CD4-positive, alpha-beta T cell treated with Interleukin-17A for 4 hours (primary cell): ENCODE measurements at places on chromosomes 12 and 14.

DNA sequence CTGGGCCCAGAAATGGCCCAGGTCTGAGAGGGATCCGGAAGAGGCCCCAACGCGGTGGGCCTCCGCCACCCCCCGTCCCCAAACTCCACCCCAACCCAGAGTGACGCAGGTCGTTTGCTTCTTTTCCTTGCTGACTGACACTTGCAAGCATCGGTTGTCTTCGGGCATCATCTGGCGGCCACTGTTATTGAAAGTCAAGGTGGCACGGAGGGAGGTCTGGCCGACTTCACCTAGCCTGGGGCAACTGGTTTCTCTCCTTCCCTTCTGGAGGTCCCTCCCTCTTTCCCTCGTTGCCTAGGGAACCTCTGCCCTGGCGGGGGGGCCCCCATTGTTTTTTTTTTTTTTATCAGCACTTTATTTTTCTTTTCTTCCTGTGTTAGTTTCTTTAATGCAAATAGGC, 241.8 kb downstream of the ALG10 start:
- no peak for DNase-seq

DNA sequence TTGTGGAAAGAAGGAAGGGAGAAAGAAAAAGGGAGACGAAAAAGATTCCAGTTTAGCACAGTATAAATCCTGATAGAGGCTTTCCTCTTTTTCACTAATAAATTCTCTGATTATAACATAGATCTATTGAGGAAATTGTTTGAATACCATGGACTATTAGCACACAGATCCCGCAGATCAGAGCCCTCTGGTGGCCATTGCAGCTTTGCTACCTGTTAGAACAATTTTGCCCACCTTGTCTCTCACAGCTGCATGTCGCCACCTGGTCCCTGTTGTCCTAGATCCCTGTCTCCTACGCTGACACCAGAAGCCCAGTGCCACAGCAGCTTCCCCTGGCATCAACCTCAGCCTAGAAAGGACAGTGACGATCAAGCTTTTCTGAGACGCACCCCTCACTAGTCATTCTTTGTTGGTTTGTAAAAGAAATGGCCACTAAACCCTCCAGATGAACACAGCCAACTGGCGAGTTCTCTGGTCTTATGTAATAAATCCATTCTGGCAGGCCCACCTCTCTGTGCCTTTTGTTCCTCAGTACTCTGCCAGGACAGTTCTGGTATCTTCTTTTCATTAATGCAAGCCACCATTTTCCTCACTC, 9.9 kb downstream of the GPHB5 start:
- peak; percentile 16 for DNase-seq

- no peak for DNase-seq
Observed at GRCh38 chr12:27965966-27966365, 6.6 kb downstream of the PTHLH start.

DNA sequence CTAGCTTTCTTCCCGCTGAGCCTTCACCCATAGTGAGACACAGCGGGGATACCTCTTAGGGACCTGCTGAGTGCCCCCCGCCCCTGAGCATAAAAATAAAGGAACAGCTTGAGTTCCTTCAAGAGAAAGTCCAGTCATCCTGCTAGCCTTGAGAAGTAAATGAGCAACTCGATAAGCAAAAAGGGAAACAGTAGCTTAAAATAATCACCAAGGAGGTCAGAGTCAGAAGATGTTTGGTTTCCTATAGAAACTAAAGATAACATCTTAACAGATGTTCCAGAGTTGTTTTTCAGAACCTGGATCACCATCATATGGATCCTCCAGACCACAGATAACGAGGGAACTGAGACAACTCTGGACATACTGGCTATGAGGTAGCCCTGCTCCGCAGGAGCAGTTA, 94.0 kb downstream of the BCAT1 start:
- no peak for DNase-seq

DNA sequence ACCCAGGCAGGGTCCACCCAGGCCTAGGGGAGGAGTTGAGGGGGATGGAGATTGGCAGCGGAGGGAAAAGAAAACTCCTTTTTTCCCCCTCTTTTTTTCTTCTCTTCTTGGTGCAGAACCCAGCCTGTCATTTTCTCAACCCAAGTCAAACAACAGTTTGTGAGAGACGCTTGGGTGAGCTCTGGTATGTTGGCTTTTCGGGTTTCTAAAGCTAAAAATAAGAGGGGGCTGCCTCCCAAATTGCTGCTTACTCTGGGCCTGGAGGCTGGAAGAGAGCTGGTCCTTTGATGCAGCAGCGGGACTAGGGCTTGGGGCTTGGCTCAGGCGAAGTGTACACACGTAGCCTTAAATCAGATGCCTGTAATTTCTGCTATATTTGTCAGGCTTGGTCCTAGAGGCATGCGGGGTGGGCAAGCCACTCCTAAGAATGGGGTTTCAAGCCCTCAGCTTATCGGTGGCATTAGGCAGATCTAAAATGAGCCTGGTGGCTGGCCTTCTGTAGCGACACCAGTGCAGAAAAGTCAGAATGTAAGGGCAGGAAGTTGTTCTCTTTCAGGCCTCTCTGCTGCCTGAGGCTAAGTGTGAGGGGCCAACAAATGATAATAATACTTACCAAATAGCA, 816 bp upstream of the SLC8A3 start:
- no peak for DNase-seq

- DNase-seq: no peak
Observed at GRCh38 chr14:92473261-92473968, 40.2 kb upstream of the RIN3 start.

- no peak for DNase-seq
Observed at GRCh38 chr14:62143245-62143644, 381.0 kb downstream of the SNAPC1 start.

DNA sequence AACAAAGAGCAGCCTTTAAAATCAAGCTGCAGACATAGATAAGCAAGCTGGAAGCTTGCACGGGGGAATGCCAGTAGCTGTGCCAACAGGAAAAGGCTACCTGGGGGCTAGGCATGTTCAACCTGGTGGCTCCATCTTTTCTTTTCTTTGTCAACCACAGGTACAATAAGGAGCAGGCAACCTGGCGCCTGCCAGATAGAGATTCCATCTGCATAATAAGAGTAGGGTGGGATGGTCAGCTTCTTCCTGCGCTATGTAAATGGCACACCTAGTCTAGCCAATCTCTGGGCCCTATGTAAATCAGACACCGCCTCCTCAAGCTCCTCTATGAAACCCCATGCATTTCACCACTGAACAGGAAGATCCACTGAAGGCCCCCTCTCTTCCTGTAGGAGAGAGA, 87.4 kb upstream of the PKP2 start:
- DNase-seq: no peak

- DNase-seq: no peak
Observed at GRCh38 chr12:105721051-105721825, 390.7 kb downstream of the C12orf75 start.

- DNase-seq: no peak
Observed at GRCh38 chr14:90168425-90169105, 87.8 kb upstream of the PSMC1 start.

DNA sequence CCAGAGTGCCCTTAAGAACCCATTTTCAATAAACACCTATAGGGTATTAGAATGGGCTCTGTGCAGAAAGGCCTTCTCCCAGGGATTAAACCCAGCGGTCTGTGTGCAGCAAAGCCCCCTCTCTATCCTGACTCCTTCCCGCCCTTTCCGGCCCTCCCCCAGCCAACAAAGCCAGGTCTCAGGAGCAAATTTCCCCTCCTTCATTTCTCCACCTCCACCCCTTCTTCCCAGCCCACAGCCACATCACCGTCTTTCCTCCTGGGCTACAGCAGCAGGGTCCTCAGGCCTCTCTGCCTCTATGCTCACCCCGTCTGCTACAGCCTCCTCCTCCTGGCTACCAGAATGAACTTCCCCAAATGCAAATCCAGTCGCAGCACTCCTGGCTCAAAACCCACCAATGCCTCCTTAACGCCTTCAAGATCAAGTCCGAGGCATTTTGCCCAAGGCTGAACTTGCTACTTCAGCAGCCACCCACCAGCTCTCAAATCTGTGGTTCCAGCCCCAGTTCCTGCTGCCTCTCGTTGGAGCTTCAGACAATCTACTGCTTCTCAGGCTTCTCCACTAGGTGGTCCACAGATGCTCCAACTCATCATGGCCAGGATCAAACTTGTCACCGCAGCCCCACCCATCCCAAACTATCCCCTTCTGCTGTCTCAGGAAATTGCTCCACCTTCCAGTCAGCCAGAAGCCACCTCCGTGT, 134.8 kb downstream of the BCL11B start:
- no peak for DNase-seq

GRCh38 chr12:115261691-115262398, 577.9 kb upstream of the TBX3 start:
- no peak for DNase-seq

GRCh38 chr12:112887550-112887949, 19.2 kb upstream of the OAS1 start:
- DNase-seq: no peak

DNA sequence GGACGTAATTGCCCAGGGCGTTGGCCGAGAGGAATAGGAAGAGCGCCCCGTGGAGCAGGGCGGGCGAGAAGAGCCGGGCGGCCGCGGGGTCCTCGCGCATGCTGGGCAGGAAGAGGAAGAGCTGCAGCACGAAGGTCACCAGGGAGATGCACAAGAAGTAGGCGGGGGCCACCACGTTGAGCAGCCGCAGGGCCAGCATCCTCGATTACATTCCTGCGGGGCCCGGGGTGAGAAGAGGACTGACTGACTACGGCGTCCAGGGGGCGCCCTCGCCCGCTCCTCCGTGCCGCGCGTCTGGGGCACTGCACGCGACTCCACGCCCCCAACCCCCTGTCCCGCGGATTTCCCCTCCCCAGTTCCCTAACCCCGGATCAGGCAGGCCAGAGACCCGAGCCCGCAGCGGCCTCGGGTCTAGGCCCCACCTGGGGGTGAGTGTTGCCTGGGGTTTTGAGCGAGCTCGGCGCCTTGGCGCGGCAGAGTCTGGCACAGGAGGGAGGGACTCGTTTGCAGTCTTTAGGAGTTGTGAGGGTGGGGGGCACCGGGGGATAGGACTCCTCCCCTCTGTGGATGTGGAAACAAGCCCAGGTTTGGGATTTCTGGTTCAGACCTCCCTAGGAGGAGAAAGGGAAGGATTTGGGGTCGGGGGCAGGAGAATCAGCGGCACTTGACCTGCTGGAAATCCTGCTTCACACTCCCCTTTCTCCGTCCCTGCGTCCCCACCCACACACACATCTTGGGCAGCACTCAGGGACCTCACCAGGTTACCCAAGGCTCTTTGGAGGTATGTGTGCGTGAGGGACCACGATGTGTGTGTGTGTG, 1.8 kb downstream of the ZDHHC22 start:
- DNase-seq: peak; percentile 36

DNA sequence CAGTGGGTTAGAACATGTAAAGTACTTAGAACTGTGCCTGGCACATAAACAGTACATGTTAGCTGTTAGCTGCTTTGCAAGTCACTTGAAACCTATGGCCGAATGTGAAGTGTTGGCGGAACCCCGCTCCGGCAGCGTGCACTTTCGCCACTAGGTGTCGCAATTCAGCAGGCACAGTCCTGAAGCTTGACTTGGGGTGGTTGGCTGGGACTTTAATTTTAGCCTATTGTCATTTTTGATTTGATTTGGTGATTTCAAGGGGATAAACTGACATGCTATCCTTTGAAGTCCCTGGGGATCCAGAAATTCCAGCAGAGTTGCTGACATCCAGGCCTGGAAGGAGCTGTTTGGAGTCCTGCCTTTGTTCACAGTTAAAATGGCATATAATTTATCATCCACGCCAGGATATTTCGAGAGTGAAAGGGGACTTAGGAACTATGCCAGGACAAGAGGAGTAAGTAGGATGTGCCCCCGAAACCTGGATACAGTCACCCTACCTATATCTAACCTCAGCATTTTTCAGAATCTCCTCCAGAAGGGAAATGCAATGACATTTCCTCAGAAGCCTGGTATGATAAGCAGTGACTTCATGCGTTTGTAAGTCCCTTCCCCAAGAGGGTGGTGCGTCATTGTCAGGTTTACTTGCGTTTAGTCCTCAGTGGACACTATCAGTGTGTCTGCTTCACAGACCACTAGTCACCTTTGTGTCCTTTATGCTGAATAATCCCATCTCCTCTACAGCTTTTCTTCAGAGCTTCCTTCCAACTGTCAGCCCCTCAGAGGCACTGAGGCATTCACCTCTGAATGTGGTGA, 3.5 kb upstream of the TSPAN9 start:
- peak; percentile 90 for DNase-seq

- DNase-seq: no peak
Observed at GRCh38 chr14:53884601-53885000, 72.0 kb downstream of the BMP4 start.

GRCh38 chr14:60061371-60061770, 30.4 kb upstream of the PCNX4 start:
- DNase-seq: no peak

DNA sequence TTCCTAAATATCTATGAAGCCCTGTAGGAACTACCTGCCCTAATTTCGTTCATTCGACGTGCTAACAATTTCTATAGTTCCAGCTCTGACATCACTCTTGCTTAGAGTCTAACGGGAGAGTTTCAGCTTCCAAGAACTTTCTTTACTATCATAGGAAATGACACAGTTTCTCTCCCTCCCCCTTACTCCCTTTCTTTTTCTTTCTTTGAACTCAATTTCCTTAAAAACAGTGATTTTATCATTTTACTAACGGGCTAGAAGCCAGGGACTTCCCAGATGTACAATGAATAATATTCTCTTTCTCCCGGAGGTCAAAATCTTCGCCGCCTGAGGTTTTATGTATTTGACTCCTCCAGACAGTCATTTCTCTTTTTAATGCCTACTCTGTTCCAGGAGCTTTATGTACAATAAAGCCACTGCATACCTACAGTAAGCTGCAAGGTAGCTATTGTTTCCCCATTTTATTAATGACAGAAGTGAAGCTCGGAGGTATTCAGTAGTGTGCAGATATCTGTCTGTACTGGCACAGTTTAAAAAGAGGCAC, 15.7 kb downstream of the SMCO2 start:
- DNase-seq: no peak

GRCh38 chr12:113634474-113634873, 162.8 kb upstream of the LHX5 start:
- no peak for DNase-seq

GRCh38 chr12:11856971-11857370, 207.5 kb downstream of the ETV6 start:
- DNase-seq: no peak

DNA sequence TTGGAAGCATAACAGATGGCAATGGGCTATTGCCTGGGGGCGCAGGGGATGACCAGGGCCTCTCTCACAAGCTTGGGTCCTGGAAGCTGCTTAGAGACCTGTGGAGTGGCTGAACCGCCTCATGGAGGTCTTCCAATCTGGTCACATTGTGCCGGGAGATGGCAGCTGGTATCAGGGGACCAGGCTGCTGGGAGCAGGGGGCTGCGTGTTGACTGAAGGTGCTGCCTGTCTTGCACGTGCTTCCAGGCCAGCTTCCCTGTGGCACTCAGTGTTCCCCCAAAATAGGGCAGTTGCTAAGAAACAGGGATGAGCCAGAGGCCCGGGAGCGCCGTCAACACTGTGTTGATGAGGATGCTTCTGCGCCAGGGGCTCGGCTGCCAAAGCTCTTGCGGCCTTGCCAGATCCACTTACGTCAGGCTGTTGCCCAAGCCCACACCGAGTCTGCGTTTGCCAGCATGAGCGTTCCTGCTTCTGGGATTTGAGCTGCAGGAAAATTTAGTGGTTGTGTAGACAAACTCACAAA, 39.8 kb downstream of the ELK3 start:
- DNase-seq: no peak
